ENCODE measurements at places on chromosomes 2 and 18.

DNA sequence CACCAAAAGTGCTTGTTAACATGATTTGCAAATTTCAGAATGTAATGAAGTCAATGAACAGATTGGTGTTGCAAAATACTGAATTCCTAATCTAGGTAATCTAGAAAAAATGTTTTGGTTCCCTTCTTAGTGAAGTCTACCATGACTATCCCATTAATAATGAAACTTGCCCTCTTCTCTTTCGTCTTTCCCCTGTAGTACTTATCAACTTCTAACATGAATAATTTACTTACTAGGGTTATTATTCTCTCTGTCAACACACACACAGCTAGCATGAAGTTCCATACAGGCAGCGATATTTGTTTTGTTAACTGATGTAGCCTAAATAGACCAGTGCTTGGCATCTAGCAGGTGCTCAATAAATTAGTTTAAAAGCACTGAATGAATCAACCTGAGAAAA, 160.2 kb downstream of the NCK2 start:
- no peak for DNase-seq

GRCh38 chr2:45675263-45675812, 23.9 kb downstream of the PRKCE start:
- DNase-seq = no peak

- no peak for DNase-seq
Observed at GRCh38 chr2:239564587-239564986, 163.8 kb upstream of the HDAC4 start.

DNA sequence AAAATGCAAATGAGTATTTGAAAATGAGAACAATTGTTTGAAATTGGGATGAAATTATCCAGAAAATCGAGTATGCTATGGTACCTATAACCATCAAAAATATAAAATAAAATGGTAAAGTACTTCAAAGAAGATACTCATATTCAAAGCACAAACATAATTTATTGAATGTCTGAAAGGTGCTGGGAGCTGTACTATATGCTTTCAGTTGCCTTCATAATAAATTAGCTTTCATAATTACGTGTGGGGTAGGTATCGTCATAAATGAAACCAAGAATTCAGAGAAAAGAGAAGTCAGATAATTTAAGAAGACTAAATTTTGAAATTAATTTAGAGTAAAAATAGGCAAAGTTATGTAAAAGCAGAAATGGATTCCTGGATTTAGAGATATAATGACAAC, 721.9 kb upstream of the ACVR2A start:
- no peak for DNase-seq

GRCh38 chr2:3871002-3871401, 167.6 kb downstream of the DCDC2C start:
- DNase-seq = no peak

DNA sequence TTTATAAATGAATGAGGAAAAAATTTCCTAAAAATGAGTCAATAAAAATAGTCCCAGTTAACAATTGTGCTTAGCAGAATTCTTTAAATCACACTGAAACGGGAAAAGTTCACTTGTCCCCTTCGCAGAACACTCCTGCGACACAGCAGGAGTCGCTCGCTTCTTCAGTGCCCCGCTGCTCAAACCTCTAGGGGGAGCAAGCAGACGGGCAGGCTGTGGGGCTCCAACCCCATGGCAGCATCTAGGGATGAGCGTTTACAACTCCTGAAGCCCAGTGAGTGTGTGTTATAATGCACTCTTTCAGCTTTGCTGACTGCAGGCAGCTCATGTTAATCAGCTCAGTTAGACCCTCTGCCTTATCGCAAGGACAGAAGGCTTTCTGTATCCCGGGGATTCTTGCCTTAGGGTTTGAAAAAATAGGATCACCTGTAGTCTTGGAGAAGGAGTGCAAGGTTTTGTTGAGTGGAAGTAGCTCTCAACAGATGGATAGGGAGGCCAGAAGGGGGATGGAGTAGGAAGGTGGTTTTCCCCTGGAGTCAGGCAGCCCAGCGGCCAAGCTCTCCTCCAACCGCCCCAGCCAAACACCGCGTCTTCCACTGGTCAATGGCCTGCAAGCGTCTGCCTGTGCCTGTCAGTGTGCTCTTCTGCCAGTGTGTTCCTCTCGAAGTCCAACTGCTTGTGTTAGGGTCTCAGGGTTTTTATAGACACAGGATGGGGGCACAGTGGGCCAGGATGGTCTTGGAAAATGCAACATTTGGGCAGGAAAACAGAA, 1977.7 kb upstream of the LRRTM1 start:
- DNase-seq = no peak

DNA sequence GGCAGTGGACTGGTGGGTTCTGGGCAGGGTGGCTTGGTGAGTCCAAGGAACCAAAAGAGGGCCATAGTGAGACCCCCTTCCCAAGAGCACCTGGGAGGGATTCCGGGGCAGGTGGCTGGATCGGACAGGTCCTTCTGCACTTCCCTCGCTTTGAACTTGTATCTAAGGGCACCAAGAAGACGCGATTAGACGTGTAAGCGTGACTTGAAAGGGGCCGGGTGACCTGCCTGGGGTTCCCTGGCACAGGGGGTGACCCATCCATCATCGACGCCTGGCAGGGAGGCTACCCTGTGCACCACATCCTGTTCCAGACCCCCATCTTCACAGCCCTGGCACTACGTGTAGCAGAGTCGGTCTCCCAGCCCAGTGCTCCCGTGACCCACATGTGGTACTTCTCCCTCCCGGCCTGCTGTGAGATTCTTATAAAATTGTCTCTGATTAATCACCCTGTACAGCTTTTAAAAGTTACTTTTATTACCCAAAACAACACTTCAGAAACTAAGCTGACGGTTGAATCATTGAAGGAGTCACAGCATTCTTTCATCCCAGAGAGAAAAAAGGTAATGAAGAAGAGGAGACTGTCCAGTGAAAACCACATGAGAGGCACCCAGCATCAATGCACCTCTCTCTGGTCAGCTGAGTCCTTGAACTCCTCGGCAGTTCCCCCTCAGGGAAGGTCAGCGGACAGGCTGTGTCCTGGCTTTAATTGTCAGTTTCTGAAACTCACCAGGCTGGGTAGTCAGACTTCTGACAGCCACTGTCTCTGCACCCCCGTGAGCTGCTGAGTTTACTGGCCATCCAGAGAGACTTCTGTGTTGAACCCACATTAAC, 13.0 kb downstream of the SH3BP4 start:
- DNase-seq = no peak

DNA sequence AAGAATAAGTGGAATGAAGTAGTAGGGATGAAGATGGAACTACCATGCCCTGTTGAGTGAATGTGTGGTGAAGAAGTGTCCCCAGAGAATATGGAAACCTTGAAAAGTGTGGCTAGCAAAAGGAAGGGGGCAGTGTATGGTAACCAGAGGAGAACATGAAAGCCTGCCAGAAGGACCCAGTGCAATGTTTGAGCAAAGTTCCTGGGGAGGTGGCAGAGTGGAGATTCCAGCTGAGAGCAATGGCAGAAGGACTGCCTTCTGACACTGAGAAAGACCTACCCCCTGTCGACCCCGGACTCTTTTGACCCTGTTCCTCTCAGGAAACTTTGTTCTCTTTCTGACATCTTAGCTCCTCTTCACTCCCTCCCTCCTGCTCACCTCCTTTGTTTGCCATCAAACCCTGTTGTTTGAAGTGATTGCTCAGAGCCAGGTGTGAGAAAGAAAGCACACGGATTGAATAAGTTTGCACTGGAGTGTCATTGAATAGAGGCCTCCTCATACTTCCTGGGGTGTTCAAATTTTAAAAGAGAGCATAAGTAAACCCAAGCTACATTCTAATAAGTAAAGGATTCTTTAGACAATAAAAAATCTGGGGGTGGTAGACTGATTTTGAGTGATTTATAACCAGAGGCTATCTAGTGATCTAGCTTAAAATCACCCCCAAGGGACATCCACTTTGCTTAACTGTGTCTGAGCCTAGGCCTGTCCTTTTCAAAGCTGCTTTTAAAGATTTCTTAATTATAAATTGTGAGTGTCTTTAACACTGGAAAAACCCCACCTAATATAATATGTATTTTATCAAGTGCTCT, 57.1 kb downstream of the TRIB2 start:
- DNase-seq = no peak

- DNase-seq = no peak
Observed at GRCh38 chr2:41460661-41461060, 587.2 kb upstream of the PKDCC start.

DNA sequence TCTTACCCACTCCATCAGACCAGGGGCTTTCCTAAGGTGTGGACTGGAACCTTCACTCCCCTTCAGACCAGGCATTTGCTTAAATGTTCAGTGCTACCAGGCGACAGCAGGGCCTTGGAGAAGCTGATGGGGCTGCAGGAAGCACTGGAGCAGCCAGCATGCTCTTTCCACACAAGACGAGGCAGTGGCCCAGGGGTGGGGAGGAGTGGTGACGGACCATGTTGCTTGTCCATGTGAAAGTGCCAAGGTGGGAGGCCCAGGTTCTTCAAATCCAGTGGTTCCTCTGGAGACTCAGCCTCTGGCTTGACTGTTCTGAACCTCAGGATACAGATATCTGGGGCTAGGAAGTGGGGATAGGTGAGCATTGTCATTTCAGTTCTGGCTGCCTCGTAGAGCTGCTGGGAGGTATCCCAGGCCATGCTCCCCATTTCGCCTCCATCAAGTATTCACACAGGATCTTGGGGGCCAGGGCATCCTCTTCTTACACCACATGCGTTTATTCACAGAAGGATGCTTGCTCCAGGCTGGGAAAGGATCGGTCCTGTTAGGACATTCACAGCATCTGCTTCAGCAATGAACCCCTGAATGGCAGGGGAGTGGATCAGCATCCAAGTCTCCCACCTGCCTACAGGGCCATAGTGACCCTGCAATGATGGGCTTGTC, 62.2 kb downstream of the SFXN5 start:
- DNase-seq = no peak

DNA sequence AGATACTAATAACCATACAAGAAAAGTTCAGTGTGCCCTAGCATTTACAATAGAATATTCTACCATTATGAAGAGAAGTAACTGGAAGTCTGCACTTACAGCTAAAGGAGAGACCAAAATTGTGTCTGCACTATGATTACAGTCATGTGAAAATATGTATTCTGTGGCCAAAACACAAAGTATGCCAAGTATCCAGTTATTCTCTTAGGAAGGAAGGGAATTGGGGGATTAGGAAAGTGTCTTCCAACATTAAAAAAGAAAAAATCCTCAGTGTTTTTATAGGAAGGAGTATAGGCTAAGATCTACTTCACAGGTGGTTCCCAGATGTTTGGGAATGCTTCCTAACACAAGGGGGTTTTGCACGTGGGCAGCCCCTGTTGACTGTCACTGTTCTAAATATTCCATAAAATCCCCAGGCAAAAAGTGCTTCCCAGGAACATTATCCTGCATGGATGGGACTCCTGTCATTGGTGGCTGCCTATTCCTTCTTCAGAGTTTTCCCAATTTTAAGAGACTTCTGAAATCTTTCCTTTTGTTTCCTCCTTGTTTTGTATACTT, 180.2 kb upstream of the KLHL29 start:
- DNase-seq = no peak

- DNase-seq = no peak
Observed at GRCh38 chr2:162768656-162769055, 69.9 kb downstream of the KCNH7 start.

- no peak for DNase-seq
Observed at GRCh38 chr2:46811379-46812310, 104.0 kb downstream of the MCFD2 start.

GRCh38 chr2:12363138-12363537, 353.6 kb upstream of the TRIB2 start:
- DNase-seq = no peak

DNA sequence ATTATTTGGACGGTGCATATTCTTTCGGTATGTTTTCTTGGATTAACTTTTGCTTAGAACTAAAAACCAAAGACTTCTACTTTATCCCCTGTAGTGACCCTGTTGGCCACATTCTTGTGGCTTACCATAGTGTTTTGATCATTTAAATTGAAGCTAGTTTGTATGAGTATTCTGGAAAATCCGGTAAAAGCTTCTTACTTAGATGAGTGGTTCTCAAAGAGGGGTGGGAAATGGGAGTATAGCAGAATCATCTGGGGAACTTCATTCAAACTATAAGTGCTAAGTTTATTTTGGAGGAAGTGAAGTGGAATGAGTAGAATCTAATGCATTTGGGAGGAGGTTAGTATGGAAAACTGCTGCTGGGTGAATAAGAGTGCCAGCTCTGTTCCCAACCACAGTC, 3.8 kb downstream of the PPP1CB start:
- DNase-seq = no peak

DNA sequence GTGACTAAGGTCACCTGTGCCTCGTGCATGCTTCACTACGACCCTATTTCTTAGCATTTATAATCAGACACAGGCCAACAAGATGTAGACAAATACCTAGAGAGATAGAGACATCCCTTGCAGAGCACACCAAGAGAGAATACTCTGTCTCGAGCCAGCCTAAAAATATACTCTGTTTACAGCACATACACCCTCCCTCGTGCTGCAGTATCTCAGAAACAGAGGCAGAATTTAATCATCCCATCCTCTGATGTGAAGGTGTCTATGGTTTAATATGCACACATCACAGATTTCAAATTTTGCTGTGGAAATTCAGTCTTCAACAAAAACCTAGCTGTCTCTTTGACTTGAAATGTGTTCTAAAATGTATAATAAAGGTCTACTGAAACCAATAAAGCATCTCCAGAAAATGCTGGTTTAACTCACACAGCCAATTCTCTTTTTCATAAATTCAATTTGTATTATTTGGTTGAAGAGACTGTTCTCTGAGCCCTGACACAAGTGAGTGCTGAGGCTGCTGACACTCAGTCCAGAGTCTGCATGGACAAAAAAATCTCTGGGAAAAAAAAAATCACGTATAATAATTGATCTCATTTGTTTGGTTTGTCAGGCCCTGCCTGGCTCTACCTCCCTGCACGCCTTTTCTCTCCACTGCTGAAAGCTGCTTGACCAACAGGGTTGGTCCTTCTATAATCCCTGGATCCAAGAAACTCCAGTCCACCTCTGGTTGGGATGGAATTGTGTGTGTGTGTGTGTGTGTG, 142.0 kb upstream of the FSHR start:
- no peak for DNase-seq

GRCh38 chr2:27552941-27553340, 29.9 kb upstream of the ZNF512 start:
- no peak for DNase-seq

- no peak for DNase-seq
Observed at GRCh38 chr2:28613633-28614501, 118.0 kb downstream of the PLB1 start.

GRCh38 chr2:237456200-237456843, 30.7 kb upstream of the MLPH start:
- DNase-seq = no peak

DNA sequence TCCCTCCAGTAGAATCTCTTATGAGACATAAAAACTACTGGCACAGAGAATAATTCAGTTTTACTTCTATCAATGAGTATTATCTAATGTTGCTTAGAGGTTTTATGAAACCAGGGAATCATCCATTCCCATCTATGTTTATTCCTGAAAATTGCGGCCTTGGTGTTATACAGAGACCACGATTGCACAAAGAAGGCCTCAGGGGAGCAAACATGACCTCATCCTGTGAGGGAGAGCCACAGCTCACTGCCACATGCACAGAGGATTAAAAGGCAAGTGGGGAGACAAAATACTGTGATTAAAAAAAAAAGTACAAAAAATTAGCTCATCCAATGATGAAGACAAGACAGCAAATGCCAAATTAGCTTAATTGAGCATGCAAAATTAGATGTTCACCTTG, 111.8 kb upstream of the SLC35G4 start:
- DNase-seq = no peak

Data from activated gamma-delta T cell (primary cell).